ENCODE measurements at places on chromosomes 7 and 10.

DNA sequence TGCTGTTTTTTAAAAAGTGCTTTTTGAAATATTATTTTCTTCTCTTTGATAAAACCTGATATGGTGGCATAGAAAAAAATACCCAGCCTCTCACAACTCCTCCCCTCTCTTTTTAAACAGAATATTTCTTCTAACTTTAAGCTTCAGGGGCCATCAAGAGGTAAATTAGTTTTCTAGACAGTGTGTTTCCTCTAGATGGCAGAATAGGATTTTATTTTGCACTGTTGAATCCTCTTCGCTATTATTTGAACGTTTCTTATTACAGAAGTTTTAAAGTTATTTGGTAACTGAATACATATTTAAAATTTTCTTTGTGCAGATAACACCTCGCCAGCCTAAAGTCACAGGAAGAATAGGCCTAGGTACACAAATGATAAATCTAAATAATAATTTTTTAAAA lies 30.3 kb downstream of the ARL5B start:
- DNase-seq = no peak

- DNase-seq = no peak
These were observed 305.2 kb upstream of the ETV1 start for GRCh38 chr7:14294637-14295036.

GRCh38 chr10:3199488-3199887 lies 26.9 kb upstream of the PITRM1 start:
- DNase-seq = no peak

- DNase-seq = no peak
These were observed 264.7 kb downstream of the GLRX3 start for GRCh38 chr10:130400890-130401289.

- DNase-seq = no peak
These were observed 50.7 kb downstream of the KCNMA1 start for GRCh38 chr10:77586719-77587415.

DNA sequence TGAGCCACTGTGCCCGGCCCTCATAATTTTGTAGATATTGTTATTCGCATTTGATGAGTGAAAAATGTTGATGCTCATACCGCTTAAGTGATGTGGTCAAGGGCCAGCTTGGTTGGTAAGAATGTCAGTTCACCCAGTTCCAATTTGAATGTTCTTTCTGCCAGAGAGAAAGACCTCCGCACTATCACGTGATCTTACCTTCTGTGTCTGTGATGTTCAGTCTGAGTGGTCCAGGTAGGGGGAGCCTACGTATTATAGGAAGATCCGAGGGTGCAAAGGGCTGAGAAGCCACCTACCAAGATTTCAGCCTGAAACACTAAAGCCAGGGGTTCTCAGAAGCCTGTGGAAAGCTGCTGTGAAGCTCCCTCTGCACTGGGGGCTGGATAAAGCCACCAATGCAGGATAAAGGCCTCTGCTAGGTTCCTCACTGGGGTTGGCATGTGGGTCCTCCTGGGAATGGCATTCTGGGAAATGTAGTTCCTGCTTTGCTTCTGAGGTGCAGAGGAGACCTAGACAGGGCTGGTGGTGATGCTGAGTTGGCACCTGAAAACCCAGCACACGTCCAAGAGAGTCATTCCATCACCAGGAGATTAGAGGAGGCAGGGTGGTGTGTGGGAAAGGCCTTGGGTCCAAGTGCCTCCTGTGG lies 64.7 kb upstream of the AOAH start:
- DNase-seq = no peak

- DNase-seq = no peak
These were observed 171.9 kb downstream of the EBF3 start for GRCh38 chr10:129792141-129792540.

GRCh38 chr10:131195116-131195515 lies 116.4 kb downstream of the TCERG1L start:
- DNase-seq = no peak
